ENCODE measurements at places on chromosomes 12 and 14. TPM values are rescaled to one million over a fixed set of nuclear protein-coding genes. Genes with fewer than 3 reads are reported as not detected.

- DNase-seq: no peak
These were observed 51.6 kb downstream of the ATP2B1 start for GRCh38 chr12:89657066-89657465.

The EFS gene
- 25.7 TPM for total RNA-seq

The ART4 gene
- 1.5 TPM for total RNA-seq

- DNase-seq: no peak
These were observed 66.8 kb upstream of the RFLNA start for GRCh38 chr12:124227951-124228711.

DNA sequence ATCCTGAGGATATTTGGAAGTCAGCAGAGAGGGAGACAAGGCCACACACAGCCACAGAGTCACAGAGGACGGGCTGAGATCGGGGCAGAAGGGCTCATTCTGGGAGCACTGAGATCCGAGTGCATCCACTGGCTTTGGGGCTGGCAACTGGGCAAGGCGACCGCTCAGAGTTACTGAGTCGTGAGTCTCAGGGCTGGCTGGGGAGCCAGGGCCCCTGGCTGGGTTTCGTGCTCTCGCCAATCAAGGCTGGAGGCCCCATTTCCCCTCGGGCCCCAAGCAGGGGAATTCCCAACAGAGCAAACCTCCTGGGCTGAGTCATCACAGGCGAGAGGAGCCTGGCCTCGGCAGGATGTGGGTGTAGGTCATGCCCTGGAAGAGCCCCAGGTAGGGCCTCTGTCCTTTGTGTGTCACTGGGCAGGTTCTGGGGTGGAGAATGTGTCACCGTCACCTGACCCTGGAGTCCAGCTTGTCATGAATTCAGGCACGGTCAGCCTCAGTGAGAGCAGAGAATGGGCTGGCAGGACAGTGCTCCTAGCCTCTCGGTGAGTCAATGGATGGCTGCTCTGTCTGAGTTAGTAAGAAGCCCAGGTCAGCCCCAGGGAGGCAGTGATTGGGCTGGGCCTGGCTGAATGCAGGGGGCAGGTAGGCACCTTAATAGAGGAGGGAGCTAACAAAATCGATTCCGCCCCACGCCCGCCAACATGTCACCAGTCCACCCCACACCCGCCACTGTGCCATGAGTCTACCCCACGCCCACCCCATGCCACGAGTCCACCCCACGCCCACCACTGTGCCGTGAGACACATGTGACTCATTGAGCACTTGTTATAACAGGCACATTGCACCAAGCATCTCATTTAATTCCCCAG lies 16.9 kb downstream of the ASB2 start:
- DNase-seq: peak; percentile 83

DNA sequence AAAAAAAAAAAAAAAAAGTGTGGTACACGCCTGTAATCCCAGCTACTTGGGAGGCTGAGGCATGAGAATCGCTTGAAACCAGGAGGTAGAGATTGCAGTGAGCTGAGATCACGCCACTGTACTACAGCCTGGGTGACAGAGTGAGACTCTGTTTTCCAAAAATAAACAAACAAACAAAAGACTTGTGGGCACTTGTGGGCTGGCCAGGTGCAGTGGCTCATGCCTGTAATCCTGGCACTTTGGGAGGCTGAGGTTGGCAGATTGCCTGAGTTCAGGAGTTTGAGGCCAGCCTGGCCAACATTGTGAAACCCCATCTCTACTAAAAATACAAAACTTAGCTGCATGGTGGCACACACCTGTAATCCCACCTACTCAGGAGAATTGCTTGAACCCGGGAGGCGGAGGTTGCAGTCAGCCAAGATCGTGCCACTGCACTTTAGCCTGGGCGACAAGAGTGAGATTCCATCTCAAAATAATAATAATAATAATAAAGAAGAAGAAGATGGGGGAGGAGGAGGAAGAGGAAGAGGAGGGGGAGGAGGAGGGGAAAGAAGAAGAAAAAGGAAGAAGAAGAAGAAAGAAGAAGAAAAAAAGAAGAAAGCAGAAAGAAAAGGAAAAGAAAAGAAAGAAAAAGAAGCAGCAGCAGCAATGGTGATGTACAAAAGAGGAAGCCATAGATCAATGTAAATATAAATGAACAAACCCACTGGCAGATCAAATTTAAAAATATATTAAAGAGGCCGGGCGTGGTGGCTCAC lies 27.9 kb upstream of the CCNT1 start:
- DNase-seq: no peak

DNA sequence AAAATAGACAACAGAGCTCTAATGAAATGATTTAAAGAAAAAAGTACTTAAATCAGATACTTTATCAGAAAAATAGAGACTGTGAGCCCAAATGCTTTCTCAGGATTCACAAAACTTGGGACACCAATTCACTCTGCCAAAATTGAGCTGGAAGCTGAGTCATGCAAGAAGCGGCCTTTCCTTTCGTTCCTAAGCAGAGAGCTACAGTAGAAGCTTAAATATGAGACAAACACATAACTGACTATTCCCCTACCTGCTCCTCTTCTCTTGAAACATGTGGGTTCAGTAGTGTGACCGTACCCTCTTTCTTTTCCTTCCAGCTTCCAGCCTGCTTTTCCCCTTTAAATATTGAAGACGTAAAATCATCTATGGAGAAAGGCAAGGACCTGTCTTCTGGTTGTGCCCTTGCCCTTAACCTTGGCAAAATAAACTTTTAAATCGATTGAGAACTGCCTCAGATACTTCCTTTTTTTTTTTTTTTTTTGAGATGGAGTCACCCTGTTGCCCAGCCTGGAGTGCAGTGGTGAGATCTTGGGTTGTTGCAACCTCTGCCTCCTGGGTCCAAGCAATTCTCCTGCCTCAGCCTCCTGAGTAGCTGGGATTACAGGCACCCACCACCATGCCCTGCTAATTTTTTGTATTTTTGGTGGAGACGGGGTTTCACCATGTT lies 4.4 kb upstream of the SDS start:
- DNase-seq: no peak

- DNase-seq: no peak
These were observed 133.5 kb downstream of the CPNE8 start for GRCh38 chr12:38771871-38772270.
